ENCODE measurements at places on chromosomes 1 and 21.

DNA sequence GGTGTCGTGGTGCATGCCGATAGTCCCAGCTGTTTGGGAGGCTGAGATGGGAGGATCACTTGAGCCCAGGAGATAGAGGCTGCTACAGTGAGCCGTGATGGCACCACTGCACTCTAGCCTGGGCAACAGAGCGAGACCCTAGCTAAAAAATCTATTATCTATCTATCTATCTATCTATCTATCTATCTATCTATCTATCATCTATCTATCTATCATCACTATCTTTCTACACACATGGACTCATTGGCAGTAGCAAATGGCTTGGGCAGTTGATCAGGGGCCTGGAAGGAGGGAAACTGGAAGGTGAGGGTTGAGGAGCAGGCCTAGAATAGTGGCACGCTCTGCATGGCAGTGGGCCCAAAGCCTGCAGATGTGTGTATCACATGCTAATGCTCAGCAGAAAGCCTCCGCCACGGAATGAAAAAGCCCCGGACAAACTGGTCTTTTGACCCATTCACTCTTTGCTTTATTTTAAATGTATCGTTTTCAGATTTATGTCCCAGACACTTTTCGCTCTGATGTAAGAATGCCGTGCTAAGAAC lies 7.3 kb upstream of the HUNK start:
- no peak for DNase-seq

DNA sequence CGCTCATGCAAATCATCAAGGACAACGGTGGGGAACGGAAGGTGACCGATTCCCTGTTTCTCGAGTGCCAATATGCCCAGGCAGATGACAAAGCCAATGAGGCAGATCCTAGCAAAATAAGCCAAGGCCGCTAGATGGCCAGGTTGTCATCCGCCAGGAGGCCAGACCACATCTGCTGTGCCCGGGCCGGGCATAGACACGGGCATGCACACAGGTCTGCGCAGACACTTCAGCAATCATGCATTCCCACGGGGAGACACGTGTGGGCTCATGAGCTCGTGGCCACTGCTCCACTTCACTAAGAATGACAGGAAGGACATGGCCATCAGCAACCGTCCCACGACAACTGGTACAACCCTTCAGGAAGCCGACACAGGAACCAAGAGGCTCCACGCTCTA lies 23.4 kb downstream of the WDR4 start:
- DNase-seq: no peak

DNA sequence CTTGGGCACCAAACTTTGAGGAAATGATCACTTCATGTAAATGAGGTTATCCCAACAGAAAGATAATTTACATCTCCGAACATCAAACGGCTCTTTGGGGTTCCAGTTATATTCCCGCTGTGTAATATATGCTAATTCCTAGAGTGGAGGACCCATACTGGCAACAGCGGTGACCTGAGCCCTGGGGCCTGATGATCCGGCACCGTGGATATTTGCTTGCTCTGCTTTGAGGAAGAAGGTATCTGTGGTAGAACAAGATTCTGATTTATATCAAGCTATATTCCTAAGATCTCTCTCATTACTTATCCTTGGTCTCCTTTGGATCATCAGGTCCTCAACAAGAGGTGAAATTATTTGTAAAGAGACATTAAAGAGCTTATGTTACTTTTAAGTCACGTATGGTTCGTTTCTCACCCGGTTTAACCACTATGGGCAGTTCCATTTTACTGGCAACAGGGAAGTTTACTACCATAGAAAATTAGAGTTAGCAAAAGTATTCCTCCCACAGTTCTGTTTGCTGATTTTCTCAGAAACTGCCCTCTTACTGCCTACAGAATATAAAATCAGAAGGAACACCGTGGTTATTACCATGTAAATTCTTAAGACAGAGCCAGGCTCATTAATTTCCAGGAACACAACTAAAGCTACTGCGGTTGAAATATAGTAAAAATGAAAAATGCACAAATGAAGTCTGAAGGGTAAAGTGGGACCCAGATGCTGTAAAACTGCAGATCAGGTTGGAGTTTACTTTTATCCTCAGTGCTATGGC lies 56.7 kb downstream of the MRPL39 start:
- no peak for DNase-seq

DNA sequence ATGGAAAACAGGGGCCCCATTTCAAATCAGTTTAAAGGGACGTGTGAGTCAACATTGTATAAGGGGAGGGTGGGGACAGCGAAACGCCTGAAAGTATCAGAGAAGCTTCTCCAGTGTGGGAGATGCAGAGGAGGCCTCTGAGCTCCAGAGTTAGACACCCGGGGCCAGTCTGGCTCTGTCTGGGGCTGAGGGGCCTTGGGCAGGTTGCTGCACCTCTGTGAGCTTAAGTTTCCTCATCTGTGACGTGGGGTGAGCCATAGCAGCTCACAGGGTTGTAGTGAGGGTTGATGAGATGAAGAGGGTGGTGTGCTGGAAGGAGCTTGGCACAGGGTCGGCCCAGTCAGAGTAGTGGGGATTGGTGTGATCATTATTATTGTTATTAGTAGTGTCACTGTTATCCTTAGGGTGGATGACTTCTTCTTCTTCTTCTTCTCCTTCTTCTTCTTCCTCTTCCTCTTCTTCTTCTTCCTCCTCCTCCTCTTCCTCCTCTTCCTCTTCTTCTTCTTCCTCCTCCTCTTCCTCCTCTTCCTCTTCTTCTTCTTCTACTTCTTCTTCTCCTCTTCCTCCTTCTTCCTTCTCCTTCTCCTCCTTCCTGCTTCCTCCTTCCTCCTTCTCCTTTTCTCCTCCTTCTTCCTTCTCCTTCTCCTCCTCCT lies 282.0 kb downstream of the PTPRU start:
- DNase-seq: no peak

DNA sequence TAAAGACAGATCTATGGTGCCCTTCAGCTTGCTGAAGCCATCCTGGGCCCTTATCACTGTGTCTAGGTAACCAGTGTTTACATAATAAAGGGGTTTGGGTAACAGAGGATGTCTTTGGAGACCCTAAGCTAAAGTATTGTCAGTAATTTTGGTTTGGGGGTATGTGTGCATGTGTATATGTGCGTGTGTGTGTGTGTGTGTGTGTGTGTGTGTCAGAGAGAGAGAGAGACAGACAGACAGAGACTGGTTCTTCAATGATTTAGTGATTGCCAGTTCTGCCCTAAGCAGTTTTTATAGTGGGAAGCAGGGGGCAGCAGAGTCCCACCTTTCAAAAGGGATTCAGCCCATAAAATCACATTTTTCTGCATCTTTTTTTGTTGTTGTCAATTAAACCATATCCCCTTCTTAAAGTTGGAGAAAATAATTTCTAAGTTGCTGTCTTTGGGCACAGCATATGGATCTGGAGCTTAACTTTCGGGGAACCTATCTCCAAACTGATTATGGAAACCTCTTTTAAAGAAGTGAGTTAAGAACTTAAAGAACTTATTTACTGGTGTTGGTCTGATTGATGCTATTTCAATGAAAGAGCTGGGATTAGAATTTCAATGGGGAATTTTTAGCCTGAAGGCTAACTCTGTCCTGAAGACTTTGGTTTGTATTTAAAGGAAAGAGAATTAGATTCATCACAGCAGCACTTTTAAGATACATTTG lies 51.1 kb downstream of the ZNF326 start:
- DNase-seq: peak; percentile 58

- no peak for DNase-seq
These were observed 218.0 kb upstream of the KIAA0040 start for GRCh38 chr1:175410560-175410959.

DNA sequence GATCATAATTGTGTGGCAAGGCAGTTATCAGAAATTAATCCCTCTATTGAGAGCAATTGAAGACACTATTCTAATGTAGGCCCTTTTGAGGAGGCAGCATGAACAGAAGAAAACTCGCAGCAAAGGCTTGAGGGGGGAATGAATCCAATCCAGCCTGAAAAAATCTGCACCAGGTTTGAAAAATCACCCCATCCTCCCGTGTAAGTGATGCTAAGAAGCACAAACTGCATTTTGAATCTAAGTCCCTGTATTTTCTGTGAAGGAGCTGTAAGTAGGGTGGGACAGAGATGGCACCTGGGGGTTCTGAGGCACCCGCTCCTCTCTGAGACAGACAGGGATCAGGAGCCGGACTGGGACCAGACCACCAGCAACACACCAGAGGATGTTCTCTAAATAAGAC lies at the start of gene CRB1:
CRB1 (plus strand) TSS at position 241 of the 400 bp plus-strand sequence. CDS start 161 bp downstream, outside the sequence.
- DNase-seq: peak; percentile 51

DNA sequence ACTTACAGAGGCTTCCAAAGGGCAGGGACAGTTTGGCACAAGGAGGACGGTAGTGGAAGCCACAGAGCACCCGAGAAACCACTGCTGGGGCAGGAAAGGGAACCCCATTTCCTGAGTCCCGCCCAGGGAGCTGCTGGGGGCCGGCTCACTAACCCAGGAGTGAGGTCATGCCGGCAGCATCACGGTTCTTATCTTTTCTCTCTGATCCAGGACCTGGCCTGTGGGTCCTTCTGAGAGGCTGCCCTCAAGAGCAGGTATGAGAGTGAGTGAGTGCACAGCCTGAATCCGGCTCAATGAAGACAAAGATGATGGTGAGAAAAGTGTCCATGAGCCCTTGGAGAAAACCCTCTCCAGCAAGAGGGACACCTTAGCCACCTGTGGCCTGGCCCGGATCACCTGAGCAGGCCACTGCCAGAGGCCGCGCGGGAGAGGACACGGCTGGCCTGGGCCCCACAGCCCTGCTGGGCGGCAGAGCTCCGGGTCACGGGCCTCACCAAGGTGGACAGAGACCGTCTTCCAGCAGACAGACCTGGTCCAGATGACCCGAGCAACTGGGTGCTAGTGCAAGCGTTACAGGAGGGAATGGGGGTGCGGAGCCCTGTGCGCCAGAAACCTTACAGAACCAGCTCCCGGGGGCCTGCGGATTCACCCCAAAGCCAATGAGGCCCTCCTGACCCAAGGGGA lies 94.9 kb downstream of the RIPK4 start:
- DNase-seq: no peak

- DNase-seq: no peak
These were observed 74.9 kb upstream of the IRF2BP2 start for GRCh38 chr1:234684856-234685255.

DNA sequence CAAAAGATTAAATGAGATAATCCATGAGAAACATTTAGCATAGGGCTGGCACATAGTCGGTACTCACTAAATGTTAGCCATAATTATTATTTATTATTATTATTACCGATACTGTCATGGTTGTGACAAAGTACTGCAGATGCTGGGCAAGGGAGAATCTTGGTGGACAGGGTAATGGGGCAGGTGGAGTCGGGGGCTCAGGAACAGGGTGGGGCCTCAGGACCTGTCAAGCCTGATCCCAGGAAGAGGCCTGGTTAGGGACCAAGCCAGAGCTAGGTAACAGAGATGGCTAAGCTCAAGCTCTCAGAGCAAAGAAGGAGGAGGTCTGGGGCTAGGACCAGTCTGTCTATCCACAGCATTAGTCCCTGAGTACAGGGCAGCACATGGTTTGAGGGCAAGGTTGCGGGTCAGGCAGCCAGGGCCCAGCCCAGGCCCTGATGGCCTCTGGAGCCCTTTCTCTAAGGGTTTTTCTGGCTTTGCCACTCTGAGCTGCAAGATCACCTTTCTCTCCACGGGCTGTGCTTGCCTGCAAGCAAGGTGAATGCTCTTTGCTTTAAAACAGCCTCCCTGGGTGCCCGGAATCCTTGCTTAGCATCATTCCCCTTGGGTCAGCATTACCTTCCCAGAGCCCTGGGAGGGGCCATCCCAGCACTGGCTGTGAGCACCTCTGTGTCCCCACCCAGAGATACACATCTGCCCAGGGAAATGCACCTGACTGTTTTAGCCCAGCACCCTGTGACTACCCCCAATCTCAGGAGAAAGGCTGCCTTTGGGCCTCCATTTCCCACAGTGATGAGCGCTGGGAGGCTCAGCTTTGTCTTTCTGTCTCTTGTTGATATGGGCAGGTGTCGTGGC lies 572.0 kb downstream of the PTPRU start:
- no peak for DNase-seq

GRCh38 chr1:34845131-34845901 lies 14.2 kb downstream of the SMIM12 start:
- no peak for DNase-seq

DNA sequence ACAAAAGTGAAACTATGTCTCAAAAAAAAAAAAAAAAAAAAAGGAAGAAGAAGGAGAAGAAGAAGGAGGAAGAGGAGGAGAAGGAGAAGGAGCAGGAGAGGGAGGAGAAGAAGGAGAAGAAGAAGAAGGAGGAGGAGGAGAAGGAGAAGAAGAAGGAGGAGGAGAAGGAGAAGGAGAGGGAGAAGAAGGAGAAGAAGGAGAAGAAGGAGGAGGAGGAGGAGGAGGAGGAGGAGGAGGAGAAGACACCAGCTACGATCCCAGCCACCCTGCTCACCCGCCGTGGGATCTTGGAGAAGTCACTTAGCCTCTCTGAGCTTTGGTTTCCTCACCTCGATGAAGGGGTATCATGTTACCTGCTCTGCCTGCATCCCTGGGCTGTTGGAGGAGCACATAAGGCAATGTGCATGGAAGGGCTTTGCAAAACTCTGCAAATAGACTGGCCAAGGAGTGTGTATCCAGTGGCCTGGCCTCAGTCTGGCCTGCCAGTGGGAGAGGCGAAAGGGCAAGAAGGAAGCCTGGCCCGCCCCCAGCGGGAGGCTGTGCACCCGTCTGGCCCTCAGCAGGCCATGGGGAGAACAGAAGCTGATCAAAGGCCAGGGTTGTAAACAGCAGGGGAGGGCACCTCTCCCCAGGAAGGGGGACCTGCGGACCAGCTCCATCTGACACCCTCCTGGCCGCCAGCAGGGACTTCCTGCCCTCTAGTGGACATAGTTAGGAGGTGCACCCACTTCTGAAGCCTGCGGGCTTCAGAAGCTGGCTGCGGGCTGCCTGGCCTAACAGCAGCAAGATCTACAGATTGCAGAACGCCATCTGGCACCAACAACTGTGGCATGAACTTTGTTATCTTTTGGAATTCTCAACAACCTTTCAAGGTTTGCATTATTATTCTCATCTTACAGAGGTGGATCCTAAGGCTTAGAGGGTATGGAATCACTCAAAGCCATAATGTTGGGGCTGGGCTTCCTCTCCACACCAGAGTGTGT lies 19.2 kb upstream of the CDK18 start:
- peak; percentile 88 for DNase-seq

DNA sequence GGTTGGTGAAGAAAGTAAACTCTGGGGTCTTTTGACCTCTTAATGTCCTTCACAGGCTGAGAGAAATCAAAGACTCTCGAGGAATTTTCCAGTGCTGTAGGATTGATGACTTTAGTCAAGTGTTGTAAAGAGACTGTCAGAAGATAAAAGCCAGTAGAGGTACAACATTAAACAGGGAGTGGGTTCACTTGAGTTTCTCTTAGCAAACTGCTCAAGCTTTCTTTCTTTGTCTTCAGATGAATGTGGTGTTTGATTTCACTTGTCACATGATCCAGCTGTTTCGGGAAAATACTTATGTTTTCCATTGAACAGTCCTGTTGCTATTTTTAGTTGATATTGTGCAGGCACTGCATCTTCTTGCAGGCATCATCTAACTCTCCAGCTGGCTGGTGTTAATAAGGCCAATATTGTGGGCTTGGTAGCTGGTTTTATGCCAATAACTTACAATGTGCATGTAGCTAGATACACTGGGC lies 45.6 kb downstream of the XCL2 start:
- peak; percentile 47 for DNase-seq

- no peak for DNase-seq
These were observed 7.2 kb downstream of the THEMIS2 start for GRCh38 chr1:27879374-27880082.

All from NCI-H446 (cell line).